ENCODE measurements at places on chromosomes 3 and 15.

- no peak for DNase-seq
These were observed 35.3 kb upstream of the GOLGA8A start for GRCh38 chr15:34472947-34473346.

GRCh38 chr3:171526146-171526545 is 65.9 kb upstream of the TNIK start:
- no peak for DNase-seq

- DNase-seq = no peak
These were observed 51.1 kb downstream of the TRIM71 start for GRCh38 chr3:32868719-32869512.

DNA sequence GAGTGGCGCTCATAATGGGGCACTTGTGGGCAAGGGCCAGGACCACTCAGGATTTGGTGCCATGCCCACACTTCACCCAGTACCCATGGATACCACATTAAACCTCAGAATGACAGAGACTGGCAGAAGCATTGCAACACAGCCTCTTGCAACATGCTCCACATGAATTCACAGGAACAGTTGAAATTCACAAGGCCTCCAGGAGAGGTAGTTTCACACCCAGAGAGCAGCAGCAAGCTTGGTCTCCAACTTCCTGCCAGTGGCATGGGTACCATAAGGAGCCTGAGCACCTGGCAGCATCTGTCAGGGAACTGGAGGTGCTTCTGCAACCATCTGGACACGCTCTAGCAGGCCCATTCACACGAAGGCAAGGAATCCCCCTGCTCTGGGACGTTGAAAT is 101.0 kb downstream of the OSBPL10 start:
- no peak for DNase-seq

- DNase-seq = no peak
These were observed 242.2 kb downstream of the SLCO3A1 start for GRCh38 chr15:92095693-92096092.

- no peak for DNase-seq
These were observed 900.6 kb downstream of the TUSC7 start for GRCh38 chr3:117610156-117610555.

- no peak for DNase-seq
These were observed 45.6 kb downstream of the LRTM1 start for GRCh38 chr3:54882129-54882833.

DNA sequence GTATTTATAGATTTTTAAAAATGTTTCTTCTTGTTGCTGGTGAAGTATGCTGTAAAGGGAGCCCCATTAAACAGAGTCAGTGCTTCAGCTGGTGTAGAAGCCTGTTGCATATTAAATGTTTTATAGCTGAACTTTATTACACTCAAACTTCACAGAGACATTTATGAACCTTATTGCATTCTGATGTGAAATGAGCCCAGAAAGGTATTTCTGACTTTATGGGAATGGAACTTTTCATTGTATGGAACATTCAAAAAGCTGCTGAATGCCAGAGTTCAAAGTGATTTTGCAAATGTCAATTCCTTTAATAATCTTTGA is 329.3 kb upstream of the RASGRP1 start:
- no peak for DNase-seq

DNA sequence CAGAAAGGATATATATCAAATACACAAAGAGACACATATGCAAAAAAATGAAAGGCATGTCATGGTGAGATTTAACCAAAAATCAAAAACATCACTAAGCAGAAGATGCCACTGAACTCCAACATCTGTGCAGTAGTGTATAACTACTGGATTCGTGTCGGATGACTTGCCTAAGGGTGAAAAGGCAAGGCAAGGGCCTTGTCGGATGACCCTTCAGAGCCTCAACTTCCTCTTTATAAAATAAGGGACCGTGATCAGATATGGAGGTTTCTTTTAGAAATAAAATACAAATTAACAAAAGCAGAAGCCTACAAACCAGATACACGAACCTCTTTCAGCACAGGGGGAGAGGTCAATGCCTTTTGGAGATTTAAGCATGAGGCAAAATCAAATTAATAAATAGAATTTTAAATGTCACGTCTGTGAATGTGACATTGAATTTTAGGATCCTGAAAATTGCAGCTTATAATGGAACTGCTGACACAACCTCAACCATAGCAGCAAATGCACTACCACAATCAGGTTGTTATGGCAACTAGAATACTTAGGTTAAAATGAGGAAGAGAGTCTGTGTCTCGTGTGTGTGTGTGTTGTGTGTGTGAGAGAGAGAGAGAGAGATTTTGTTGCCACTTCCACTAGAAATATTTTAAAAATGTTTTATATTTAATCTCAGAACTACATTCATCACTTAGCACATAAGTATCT is 8.3 kb upstream of the CHRM5 start:
- no peak for DNase-seq

- no peak for DNase-seq
These were observed 300.2 kb upstream of the SLCO3A1 start for GRCh38 chr15:91553196-91553854.

GRCh38 chr3:177692304-177692975 is 495.2 kb upstream of the TBL1XR1 start:
- no peak for DNase-seq

- DNase-seq = no peak
These were observed 148.8 kb upstream of the TRIM42 start for GRCh38 chr3:140529096-140529495.

GRCh38 chr3:178085817-178086123 is 450.5 kb upstream of the KCNMB2 start:
- no peak for DNase-seq

- DNase-seq = no peak
These were observed 136.7 kb upstream of the ADAMTS9 start for GRCh38 chr3:64824394-64824909.

DNA sequence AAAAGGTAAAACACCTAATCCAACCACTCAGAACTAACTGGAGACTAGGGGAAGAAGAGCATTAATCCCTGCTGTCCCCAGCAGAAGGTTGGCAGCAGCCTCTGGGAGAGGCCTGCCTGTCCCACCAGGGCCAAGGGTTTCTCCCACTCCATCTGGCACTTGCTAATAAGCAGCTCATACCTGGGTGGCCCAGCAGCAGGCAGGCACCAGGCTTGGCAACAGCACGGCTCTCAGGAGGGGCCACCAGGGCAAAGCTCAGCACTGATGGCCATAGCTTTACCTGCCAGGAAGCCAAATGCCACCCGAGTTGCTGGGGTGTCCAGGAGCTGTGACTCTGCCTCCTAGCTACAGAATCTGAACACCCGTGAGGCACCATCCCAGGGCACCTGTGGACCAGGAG is 58.3 kb downstream of the BOC start:
- no peak for DNase-seq

GRCh38 chr3:61414456-61414855 is 146.9 kb upstream of the PTPRG start:
- DNase-seq = no peak

DNA sequence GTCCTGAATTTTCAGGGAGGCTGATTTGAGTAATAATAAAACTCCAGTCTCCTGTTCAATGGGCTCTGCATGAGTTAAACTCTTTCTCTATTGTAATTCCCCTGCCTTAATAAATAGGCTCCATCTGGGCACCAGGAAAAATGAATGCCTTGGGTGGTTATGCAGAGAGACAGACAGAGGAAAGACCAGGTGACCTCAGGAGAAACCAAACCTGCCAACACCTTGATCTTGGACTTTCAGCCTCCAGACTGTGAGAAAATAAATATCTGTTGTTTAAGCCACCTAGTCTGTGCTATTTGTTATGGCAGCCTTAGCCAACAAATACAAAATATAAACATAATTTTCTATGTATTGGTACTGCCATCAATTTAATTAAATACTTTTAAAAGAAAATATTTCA is 64.8 kb upstream of the RAP2B start:
- no peak for DNase-seq

DNA sequence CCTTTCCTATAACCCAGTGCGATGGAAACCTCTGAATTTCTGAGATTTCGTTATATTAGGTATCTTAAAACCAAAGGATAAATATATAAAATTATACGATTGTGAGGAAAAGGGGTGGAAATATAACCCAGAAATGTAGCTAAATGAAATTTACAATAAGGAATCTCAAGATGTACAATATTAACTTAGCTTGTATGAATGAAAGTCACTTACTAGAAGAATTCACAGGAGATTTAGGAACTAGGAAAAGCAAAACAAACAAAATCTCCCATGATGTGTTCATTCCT is 159.2 kb downstream of the USP13 start:
- no peak for DNase-seq

DNA sequence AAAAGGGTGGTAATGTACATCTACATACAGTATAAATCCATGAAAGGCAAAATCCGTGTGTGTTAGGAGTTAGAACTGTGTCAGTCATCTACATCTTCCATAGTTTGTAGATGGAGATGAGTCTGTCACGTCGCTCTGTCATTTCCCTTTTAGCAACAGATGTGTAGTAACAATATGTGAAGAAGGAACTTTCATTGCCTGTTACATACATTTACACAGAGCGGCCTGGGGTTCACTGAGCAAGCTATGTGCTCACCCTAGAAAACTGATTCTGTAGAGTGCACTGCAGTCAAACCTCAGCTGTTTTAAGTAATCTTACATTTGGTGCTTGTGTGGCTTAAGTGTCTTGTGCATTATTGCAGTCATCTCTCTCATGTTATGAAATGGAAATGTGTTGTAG is 41.6 kb upstream of the AP3B2 start:
- DNase-seq = no peak

GRCh38 chr3:183439515-183439914 is 11.1 kb upstream of the MCF2L2 start:
- no peak for DNase-seq

- peak; percentile 77 for DNase-seq
These were observed 600 bp downstream of the FBXO45 start for GRCh38 chr3:196569003-196569516.

GRCh38 chr3:43587303-43587702 is 34.5 kb downstream of the ANO10 start:
- DNase-seq = no peak

DNA sequence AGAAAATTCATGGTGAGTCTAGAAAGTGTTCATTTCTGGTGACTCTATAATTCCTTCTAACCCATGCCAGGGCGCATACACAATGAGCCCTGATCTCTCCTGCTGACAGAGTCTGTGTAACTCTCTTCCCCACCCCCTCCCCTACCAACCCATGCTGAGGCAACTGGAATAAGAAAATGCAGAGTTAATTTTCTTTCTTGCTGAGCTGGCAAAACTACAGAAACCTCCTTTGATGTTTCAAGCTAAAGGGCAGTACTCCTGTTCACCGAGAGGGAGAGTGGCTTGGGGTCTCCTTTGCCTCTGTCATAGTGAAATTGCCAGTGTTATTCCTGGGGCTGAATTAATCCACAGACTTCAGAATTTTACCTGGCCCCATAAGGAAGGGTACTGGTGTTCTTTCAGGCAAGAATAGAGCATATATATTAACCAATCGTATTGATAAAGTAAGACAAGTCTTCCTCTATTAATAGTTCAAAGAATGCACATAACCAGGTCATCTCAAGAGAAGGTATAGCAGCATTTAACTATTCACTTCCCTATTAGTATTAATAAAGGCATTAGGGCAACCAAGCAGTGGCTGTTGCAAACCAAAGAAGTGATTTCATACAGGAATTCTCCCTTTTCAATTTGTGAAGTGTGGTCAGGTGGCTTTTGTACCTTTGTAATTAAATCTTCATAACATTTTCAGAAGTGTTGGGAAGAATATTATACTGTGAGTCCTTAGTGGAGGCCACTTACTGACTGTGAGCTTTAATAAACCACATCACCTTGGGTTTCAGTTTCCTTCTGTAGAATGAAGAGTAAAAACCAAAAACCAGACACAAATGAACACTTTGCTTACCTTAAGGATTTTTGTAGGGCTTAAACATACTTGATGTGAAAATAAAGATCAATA is 4.1 kb downstream of the GAP43 start:
- peak; percentile 30 for DNase-seq

DNA sequence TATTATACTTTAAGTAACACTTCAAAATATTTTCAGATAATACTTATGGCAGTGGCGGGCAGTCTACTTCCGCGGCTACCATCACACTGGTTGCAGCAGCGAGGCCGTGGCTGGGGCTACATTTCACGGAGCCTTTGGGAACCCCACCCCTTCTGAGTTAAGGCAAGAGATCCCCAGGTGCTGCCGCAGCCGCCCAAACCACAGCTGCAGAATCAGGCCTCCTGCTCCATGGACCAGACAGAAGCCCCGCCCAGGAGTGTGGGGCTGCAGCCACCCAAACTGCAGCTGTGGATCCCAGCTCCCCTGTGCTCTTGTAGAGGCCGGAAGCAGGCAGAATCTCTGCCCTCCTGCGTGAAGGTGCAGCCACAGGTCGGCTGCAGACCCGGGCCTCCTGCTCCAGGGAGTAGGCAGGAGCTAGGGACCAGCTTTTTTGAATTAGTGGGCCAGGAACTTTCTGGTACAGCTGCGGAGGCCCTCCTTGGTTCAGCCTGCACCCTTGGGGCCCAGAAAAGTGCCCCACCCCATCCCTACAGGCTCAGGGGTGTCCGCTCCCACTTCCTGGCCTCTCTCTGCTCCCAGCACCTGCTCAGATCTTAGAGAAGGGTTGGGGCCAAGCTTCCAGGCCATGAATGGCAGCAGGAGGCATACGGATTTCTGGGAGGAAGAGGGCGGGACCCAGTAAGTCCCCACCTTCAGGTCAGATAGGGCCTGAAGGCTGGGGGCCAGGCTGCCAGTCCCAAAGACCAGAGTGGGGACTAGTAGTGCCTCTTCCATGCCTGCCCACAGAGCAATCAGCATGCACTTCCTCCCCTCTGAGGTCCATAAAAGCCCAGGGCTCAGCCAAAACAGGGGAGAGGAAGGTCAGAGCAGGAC is 1188.8 kb upstream of the CADM2 start:
- no peak for DNase-seq

- no peak for DNase-seq
These were observed 627.2 kb downstream of the ZIC1 start for GRCh38 chr3:148036331-148036876.

DNA sequence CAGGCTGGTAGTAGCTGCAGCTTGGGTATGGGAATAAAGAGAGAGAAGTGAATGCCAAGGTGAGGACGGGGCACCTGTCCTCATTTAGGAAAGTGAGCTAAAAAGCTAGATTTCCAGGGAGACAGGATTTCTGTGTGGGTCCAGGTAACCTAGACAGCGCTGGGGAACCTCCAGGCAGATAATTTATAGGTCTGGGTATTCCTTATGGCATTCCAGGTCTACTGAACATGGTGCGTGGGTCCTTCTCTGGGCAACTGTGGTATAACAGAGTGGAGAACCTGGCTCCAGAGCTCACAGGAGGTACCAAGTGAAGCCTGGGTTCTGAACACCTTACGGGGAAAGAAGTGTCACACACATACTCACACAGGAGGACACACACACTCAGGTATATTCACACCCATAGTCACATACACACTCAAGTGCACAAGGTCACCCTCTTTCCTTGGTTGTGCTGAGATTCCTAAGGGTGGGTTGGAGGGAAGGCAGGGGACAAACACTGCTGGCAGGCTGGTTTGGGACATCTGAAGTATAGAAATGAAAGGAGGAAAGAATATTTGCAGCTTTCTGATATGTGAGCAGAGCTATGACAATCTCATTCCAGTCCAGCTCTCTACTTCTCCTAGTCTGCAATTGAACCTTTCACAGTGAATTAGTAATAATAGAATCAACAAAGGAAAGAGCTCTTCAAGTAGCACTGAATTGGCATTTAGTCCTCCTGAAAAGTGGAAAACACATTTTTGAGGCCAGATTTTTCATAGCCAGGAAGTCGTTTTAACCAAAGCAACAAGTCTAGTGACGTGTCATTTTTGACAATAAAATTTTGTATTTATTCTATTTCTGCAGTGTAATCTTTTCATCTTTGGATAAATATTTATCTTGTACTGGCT is 37.4 kb upstream of the ITGA11 start:
- DNase-seq = no peak

Data from iPS-NIHi11 (cell line).